Kasumi-1 (cell line): ENCODE measurements at places on chromosomes 6 and 20.

GRCh38 chr6:128069188-128069587 is 168.3 kb upstream of the THEMIS start:
- DNase-seq, result no peak

DNA sequence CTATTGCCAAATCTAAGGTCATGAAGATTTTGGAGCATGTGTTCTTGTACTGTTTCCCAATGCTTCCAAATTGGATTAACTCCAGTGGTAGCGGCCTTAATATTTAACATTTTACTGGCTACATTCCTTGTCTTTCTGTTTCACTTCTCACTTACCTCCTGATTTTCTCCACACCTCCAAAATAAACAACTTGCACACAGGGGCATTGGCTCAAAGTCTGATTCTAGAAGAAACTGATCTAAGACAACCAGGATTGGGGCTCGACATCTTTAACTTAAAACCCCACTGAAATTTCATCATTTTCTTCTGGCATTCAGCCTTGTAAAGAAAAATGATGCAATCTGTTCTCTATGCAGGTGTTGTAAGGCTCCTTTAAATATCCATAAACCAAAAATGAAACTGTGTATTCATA is 557.9 kb upstream of the ID4 start:
- no peak for DNase-seq

- no peak for DNase-seq
Observed at GRCh38 chr6:115060581-115060980, 717.8 kb upstream of the HS3ST5 start.

DNA sequence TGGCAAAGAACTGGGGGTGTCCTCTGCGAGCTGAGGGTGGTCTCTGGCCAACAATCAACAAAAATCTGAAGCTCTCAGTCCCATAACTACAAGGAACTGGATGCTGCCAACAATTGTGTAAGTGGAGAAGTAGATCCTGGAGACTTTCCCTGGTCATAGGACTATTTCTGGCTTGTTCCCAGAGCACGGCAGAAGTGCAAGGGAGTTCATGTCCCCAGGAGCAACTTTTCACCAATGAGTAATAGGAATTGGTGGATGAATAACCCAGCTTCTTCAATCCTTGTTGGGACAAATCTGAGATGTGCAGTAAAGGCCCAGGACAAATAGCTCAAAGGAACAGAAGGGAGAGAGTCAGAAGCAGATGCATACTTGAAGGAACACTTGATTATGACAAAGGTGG is 95.5 kb downstream of the QRSL1 start:
- no peak for DNase-seq

GRCh38 chr6:14451594-14452374 is 334.2 kb downstream of the CD83 start:
- DNase-seq, result no peak

DNA sequence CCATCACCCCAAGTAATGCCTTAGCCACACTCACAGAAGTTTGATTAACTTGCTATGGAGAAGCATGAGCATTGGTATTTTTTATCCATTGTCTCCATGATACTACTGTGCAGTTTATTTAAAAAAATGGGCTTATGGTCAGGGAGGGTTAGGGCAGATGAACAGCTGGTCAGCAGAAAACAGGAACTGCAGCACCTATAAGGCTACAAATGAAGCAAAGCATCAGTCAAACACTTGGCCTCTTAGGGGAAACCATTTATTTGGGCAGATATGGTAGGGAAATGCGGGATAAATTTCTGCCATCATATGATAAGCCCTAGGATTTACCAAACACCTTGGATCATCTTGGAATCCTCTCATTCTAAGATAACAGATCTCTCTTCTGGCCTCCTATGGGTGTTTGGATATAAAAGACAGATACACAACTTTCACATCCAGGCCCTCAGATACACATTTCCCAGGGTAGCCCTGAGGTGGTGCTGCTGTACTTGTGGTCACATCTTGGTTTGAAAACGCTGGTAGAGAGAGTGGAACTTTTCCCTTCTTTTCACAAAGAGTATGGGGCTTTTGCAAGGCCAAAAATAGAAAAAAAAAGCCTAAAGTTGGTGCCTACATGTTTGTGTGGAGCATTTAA is 42.8 kb upstream of the AHI1 start:
- DNase-seq, result peak; percentile 26

DNA sequence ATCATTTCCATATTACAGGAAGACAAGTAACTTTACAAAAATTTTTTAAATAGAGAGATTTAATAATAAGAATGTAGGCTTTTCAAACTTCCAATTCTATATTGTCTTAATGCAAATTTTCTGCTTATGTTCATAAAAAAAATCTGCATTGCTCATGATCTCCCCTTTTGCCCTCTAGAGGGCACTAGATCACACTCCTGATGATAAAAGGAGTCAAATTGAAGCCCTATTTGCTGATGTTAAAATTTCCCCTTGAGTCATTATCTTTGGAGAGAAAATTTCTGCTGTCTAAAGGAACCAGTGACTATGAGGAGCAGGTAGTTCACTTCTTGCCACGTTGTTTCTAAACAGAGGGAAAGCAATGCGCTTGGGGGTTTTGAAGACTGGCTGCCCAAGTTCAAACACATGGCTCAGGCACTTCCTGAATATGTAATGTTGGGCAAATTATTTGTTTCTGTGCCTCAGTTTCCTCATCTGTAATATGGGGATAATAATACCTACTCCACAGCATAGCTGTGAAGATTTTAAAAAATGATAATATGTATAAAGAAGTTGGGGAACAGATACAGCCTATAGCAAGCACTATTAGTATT is 874.2 kb downstream of the TFAP2A start:
- DNase-seq, result peak; percentile 73

GRCh38 chr6:8539453-8539852 is 104.1 kb upstream of the SLC35B3 start:
- DNase-seq, result peak; percentile 82

GRCh38 chr6:53925891-53926290 is 131.1 kb downstream of the LRRC1 start:
- no peak for DNase-seq

DNA sequence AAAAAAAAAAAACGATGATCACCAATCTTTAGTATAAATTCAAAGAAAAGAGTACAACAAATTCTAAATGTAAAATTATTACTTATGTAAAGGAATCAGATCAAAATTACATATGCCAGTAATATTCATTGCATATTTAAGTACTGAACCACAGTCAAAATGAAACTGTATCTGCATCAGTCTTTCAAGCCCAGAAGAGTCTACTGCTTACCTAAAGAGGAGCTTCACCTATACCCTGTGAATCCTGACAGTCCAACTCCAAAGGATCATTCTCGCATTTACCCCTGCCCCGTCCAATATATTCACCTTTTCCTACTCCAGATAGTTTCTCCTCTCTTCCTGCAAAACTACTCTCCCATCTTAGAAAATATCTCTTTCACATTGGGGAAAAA is 9.2 kb downstream of the ATG5 start:
- DNase-seq, result no peak

DNA sequence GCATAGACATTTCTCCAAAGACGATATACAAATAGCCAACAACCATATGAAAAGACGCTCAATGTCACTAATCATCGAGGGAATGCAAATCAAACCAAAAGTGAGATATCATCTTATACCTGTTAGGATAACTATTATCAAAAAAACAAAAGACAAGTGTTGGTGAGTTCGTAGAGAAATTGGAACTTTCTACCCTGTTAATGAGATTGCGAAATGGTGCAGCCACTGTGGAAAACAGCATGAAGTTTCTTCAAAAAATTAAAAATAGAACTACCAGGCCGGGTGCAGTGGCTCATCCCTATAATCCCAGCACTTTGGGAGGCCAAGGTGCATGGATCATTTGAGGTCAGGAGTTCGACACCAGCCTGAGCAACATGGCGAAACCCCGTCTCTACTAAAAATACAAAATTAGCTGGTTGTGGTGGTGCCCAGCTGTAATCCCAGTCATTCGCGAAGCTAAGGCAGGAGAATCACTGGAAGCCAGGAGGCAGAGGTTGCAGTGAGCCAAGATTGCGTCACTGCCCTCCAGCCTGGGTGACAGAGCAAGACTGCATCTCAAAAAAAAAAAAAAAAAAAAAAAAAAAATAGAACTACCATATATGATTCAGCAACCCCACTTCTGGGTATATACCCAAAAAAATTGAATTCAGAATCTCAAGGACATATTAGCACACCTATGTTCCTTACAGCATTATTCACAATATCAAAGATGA is 170.0 kb upstream of the ZNF184 start:
- DNase-seq, result no peak

DNA sequence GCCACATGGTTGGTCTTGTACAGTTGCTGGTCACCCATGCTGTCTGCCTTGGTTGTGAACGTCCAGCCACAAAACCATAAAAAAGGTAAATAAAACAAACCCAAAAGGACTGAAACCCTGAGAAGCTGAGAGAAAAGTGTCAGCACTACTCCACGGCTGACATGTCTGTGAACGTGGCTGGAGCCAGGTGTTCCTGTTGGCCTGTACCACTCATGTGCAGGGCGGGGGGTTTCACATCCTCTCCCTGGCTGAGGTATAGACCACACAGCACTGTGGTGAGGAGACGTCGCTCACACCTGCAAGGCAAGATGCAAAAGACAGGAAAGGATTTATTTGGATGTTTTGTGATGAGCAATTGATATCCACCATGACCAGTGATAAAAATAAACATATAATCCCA is 51.9 kb upstream of the MRPS10 start:
- no peak for DNase-seq

DNA sequence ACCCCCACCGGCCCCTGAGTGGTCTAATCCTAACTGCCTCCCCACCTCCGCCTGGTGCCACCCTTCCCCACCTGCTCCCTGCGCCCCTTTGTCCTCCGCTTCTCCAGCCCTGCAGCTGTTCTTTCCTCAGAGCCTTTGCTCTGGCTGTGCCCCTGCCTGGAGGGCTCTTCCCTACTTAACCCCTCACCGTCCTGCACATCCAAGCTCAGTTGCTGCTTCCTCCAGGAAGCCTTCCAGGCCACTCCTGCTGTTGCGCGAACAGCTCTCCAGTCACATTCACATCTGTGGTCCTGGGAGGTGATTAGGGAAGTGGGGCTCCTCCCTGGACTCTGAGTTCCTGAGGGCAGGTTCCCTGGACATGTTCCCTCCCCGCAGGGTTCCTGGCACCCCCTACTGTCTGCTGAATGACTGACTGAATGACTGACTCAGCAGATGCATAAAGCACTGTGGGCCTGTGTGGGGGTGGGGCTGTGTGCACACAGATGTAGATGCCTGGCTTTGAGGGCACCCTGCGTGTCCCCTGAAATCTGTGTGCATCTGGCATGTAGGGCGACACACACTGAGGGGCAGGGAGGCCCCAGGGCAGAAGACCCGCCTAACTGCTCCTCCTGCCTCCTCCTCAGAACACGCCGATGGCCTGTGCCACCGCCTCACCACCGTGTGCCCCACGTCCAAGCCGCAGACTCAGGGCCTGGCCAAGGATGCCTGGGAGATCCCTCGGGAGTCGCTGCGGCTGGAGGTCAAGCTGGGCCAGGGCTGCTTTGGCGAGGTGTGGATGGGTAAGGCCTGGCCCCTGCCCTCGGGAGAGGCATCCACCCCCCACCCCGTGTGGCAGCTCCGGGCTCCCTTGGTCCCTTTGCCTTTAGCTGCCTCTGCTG is 51.4 kb downstream of the SRC start:
- DNase-seq, result no peak

DNA sequence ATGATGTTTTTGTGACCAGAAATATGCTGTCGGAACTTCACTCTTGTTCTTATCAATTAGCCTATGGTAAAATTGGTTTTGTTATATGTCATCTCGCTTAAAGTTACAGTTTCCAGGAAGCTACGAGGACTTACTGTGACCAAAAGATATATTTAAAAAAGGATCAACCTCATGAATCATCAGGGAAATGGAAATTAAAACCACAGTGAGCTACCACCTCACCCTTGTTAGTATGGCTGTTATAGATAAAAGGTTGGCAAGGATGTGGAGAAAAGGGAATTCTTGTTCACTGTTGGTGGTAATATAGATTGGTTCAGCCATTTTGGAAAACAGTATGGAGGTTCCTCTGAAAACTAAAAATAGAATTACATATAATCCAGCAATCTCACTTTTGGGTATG is 14.3 kb upstream of the INSM1 start:
- no peak for DNase-seq

DNA sequence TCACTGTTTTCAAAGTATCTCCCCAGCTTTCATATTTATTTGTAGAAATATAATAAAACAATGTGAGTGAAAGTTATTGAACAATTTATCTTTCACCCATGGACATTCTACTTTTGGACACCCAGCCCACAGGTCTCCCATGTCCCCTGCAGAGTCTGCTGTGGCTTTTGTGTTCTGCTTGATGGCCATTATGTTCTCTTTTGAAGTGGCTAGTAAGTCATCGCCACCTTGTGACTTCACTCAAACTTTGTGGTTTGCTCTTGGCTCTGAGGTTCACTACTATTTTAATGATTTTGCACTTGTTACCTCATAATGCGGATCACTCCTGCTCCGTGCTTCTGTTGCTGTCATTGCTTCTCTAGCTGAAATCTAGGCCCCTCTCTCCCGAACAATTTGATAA is 10.2 kb upstream of the DEFB113 start:
- no peak for DNase-seq

DNA sequence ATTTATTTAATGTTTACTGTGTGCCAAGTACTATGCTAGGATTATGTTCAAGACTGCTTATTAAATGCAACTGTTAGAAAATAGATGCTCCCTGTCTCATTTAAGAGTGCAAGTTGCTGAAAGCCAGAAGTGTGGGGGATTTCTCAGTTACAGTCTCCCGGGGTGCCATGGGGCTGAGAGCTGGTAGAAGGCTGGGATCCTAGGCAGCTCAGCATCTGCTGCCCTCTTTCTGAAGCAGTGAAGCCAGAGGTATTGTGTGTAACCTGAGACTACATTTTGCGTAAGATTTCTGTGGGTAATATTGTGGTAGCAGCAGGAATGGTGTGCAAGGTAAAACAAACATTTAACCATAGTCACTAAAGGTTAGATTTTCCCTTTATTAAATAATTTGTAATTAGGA is 120.6 kb downstream of the AKAP7 start:
- no peak for DNase-seq

GRCh38 chr6:37042150-37042549 is 36.7 kb downstream of the FGD2 start:
- DNase-seq, result no peak

- no peak for DNase-seq
Observed at GRCh38 chr6:35320031-35320410, 22.3 kb upstream of the PPARD start.

DNA sequence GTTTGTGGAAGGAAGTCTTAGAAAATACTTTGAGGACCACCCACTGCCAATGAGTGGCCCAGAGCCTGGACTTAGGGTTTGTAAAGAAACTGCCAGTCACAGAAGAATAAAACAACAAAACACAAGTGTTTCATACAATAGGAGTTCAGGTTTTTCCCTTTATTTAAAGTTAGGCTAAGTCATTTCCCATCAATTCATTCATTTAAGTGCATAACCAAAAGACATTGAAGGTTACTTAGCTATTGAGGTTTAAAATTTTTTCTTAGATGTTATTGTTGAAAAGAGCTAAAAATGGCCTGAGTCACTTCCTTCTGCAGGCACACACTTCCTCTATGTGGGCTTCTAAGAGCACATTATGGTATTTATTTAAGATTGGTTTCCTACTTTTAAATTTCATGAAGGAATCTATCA is 54.2 kb downstream of the ARMC2 start:
- DNase-seq, result peak; percentile 85

GRCh38 chr20:50100552-50100951 is 12.4 kb downstream of the UBE2V1 start:
- DNase-seq, result no peak

- no peak for DNase-seq
Observed at GRCh38 chr6:146868671-146869209, 270.0 kb downstream of the ADGB start.
